ENCODE measurements at places on chromosomes 2 and 18. TPM values are rescaled to one million over a fixed set of nuclear protein-coding genes. Genes with fewer than 3 reads are reported as not detected.

The UGT1A5 gene
- total RNA-seq = not detected

- H3K27ac ChIP-seq = no peak overlapping the region
- no peaks in the 10 kb centered on the region for H3K36me3 ChIP-seq
- H3K4me1 ChIP-seq = no peaks in the 10 kb centered on the region
- H3K4me3 ChIP-seq = no peak overlapping the region
- H3K27me3 ChIP-seq = no peaks in the 10 kb centered on the region
- no peak for ATAC-seq
Measured at GRCh38 chr2:200800458-200800857, 11.3 kb upstream of the BZW1 start.

DNA sequence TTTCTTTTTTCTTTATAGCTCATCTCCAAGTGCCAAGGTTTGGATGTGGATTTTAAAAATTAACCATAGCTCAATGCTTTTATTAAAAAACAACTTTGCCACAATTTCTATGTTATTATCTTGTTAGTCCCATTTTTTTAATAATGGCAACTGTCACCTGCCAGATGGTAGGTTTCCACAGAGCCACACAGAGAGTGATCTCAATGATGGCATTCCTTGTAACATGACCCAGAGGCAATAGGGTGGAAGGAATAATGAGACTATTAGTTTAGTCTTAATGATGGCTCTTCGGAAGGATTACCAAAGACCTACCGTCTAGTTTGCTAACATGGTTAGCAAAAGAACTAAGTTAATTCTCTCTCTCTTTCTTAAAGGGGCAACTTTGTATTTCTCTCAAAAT lies 64.0 kb downstream of the REL start:
- peaks cover 42% of the 10 kb centered on the region for H3K36me3 ChIP-seq
- H3K27me3 ChIP-seq = no peaks in the 10 kb centered on the region
- no peak overlapping the region for H3K27ac ChIP-seq
- H3K4me3 ChIP-seq = no peak overlapping the region
- no peak for ATAC-seq

The ADCY3 gene
- 32.5 TPM for total RNA-seq

DNA sequence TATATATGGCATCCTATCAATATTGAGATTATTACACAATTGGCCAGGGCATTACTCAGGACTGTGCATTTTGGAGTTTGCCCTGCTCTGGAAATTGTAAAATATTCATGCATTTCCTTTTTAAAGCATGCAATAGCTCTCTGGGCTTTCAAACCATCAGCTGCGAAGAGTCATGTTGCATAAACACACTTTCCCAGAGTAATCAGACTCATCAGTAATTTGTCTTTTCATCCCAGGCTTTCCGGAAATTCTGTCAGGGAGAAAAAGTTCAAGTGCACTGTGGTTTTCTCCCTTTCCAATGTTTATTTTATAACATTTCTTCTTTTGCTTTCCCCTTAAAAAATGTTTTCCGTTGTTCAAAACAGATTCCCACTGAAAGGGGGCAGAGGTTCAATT lies 38.9 kb upstream of the FHL2 start:
- no peaks in the 10 kb centered on the region for H3K36me3 ChIP-seq
- H3K27ac ChIP-seq = no peak overlapping the region
- no peaks in the 10 kb centered on the region for H3K27me3 ChIP-seq
- no peak overlapping the region for H3K4me3 ChIP-seq
- ATAC-seq = no peak

DNA sequence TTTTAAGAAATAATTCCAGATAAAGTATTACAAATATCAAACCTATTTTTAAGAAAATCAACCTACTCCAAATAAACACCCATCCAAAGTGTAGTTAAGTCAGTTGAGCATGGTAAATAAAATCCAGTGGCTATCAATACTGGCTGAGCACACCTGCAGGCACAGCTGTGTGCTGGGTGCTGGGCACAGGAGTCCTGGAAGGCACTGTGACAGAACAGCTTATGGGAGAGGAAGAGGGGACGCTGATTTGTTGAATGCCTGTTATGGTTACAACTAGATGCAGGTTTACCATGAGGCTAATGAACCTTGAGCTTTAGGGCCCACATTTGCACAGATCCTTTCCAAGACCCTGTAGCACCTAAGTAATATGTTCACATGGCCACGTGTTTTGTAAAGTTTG lies 202.7 kb downstream of the MTX2 start:
- H3K4me1 ChIP-seq = no peaks in the 10 kb centered on the region
- no peak overlapping the region for H3K27ac ChIP-seq
- ATAC-seq = no peak
- peaks cover under 1% of the 10 kb centered on the region for H3K27me3 ChIP-seq
- H3K36me3 ChIP-seq = no peaks in the 10 kb centered on the region

DNA sequence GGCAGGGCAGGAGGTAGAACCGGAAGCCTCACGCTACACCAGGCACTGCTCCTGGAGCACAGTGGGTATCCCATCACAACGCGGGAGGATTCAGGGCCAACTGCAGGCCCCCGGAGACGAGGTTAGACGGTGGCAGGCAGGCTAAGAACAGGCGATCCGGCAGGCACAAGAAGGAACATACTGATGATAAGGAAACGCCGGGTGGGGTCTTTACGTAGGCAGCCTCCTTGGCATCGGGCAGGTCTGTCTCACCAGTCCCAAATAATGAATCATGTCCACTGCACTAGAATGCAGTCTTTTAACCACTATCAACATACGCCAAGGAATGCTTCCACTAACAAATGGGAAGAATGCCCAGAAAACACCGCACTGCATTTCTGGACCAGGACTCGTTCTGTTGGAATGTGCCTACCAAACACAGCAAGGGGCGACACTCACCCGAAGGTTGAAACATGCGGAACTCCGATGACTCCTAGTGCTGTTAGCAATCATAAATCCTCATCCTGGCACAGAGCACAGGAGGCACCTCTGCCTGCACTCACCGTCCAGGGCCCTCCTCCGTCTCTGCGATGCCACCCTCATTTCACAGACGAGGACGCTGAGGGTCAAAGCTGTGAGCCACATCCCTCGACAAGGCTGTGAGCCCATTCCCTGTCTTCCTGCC lies 35.2 kb downstream of the ZNF516 start:
- ATAC-seq = peak; percentile 88
- no peaks in the 10 kb centered on the region for H3K27me3 ChIP-seq
- peak overlapping the region; percentile 32 for H3K4me3 ChIP-seq
- peaks cover 16% of the 10 kb centered on the region for H3K4me1 ChIP-seq

The RPIA gene
- 6.9 TPM for total RNA-seq

DNA sequence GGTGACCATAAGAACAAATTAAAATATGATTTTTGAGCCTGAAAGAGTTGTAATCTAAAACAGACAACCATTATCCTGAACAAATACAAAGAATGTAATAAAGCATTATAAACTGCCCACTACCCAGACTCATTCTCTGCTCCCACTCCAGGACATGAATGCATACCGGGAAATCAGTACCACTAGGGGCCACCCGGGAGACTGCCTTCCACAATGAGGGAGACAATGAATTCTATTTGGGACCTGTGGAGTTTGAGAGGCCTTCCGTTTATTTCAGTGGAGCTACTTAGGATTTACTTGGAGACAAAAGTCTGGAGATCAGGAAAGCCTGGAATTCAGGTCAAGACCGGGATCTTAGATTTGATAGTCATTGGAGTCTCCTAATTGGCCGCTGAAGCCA lies 50.0 kb downstream of the NAB1 start:
- H3K4me3 ChIP-seq = no peak overlapping the region
- no peak overlapping the region for H3K27ac ChIP-seq
- no peak for ATAC-seq

The CTAGE1 gene
- not detected for total RNA-seq

- peaks cover 2% of the 10 kb centered on the region for H3K27me3 ChIP-seq
- peaks cover 5% of the 10 kb centered on the region for H3K4me1 ChIP-seq
- no peak for ATAC-seq
- no peak overlapping the region for H3K4me3 ChIP-seq
Measured at GRCh38 chr2:205972113-205972512, 113.9 kb downstream of the INO80D start.

DNA sequence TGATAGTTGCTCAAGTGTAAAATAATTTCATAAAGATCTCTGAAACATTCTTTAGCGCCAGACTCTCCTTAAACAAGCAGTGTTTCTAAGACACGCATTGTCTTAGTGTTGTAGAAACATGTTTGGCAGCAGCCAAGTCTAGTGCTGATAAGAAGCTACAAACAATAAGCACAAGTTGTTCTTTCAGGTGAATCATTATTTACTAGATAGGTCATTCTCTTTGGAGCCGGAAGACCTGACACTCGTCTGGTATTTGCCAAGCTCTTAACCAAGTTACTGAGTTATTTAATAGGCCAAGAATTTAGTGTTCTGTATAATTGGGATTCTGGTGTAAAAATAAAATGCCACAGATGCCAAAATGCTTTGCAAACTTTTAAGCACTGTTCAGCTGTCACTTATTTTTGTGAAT lies 852.1 kb downstream of the CPS1 start:
- ATAC-seq = no peak
- H3K27ac ChIP-seq = no peak overlapping the region
- H3K4me1 ChIP-seq = no peaks in the 10 kb centered on the region
- no peaks in the 10 kb centered on the region for H3K36me3 ChIP-seq
- H3K4me3 ChIP-seq = no peak overlapping the region
- H3K27me3 ChIP-seq = no peaks in the 10 kb centered on the region

- no peak overlapping the region for H3K4me3 ChIP-seq
- no peaks in the 10 kb centered on the region for H3K36me3 ChIP-seq
- peak overlapping the region; percentile 48 for H3K27ac ChIP-seq
- peaks cover 24% of the 10 kb centered on the region for H3K4me1 ChIP-seq
- peak; percentile 55 for ATAC-seq
Measured at GRCh38 chr2:61707984-61708852, 145.6 kb downstream of the FAM161A start.

DNA sequence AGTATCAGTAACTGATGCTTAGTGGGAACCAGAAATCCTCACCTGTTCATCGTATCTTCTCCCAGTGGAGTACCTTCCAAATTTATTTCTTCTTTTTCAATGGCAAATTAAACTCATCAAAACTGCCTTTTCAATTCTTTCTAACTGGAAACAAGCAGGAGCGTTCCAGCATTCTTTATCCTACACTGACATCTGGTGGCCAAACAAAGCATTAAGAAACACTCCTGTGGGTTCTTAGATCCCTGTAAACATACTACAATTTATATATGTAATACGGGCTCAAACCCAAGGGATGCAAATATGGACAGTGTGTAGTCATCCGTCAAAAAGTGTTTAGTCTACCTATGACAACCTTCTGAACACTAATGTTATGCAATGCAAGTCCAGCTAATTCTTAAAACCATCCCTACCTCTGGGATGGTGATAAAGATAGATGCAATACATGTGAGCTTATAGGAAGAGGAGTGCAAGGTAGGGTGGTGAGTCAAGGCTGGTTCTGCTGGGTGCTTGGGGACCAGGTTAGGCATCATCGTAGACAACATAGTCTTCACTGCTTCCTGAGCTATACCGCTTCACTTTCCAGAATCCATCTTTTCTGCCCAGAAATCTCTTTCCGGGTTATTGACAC lies 375.0 kb downstream of the CTNNA2 start:
- no peaks in the 10 kb centered on the region for H3K36me3 ChIP-seq
- no peak for ATAC-seq
- peaks cover 4% of the 10 kb centered on the region for H3K27me3 ChIP-seq
- H3K27ac ChIP-seq = no peak overlapping the region
- no peaks in the 10 kb centered on the region for H3K4me1 ChIP-seq

The SIX3 gene
- total RNA-seq = not detected

All from gastroesophageal sphincter (tissue), 4 donors.